ENCODE measurements at places on chromosomes 1 and 21. TPM values are rescaled to one million over a fixed set of nuclear protein-coding genes. Genes with fewer than 3 reads are reported as not detected.

DNA sequence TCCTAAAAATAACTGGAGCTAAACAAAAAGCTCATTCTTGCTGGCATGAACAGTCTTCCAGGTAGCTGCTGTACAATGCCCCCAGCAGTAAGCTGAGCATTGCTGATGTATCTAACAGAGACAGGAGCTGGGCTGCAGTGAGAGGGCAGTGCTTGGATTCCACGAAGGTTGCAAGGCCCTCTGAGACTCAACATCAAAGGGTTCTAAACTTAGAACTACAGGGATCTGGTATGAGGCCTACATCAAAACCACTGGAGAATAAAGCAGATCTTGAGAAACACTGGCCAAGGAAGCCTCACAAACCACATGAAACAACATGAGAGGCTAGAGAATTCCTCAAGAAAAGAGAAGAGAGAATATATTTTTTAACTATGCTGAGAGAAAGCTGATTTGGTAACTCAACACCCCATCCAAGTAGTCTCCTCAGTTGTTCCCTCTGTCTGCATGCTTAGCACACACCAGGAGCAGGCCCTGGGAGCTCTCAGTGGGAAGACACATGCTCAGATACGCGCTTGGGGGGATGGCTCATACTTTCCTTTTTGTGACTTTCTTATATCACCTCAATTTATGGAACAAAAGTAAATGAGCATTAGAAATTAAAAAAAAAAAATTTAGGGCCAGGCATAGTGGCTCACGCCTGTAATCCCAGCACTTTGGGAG lies 27.7 kb downstream of the DSTYK start:
- H3K27me3 ChIP-seq, result no peaks in the 10 kb centered on the region
- peak overlapping the region; percentile 49 for H3K27ac ChIP-seq
- peaks cover 24% of the 10 kb centered on the region for H3K36me3 ChIP-seq
- H3K4me3 ChIP-seq, result no peak overlapping the region
- H3K4me1 ChIP-seq, result peaks cover 47% of the 10 kb centered on the region
- DNase-seq, result no peak

OR10J1 gene
- total RNA-seq, result not detected

DNA sequence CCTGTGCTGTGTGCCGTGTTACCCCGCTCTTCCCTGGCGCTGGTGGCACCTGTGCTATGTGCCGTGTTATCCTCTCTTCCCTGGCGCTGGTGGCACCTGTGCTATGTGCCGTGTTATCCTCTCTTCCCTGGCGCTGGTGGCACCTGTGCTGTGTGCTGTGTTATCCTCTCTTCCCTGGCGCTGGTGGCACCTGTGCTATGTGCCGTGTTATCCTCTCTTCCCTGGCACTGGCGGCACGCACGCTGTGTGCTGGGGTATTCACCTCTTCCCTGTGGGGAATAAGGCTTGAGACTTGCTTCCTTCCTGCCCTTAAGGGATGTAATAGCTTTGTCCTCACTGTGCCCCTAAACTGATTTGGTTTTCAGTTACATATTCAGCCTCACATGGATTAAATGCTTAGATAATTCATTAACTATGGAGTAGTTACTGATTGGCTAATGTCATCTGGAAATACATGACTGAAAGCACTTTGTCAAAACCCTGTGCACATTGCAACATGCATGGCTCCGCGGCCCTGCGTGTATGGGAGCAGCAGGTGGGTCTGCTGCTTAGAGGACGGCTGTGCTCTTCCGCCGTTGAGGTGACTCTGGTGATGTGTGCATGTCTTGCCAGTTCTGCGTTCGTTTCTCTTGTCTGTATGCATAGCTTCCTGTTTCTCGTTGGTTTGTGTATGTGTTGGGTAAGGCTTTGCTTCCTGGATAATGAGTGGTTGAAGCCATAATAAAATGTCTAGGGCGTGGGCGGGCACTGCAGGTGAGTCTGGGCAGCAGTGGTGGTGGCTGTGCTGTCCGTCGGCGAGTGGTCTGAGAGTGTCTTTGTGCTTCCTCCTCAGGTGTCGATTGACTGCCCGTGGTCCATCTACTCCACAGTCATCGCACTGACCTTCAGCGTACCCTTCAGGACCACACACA lies 17.9 kb upstream of the PWP2 start:
- H3K27ac ChIP-seq, result peak overlapping the region; percentile 99
- H3K4me1 ChIP-seq, result peaks cover 67% of the 10 kb centered on the region
- H3K4me3 ChIP-seq, result peak overlapping the region; percentile 36
- DNase-seq, result peak; percentile 53
- peaks cover 75% of the 10 kb centered on the region for H3K36me3 ChIP-seq

EPHA2 gene
- total RNA-seq, result 0.33 TPM

DNA sequence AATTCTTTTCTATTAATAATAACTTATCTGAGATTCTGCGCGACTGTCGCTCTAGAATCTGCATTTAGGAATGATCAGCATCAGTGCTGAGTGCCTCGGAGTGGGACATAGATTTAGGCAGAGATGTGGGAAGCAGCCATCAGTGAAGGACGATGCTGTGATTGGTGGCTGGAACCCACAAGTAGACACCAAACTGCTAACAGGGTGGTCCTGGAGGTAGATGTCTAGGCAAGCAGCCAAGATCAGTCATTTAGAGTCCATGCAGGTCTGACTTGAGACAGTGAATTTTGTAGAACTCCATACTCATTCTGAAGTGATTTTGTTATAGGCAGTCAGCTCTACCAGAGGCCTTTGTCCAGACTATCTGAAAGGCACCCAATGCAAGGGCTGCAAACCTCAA lies 51.8 kb upstream of the LYST start:
- no peak for DNase-seq
- no peak overlapping the region for H3K27ac ChIP-seq
- H3K27me3 ChIP-seq, result no peaks in the 10 kb centered on the region

GRCh38 chr21:31910074-31910470 lies 37.3 kb downstream of the HUNK start:
- H3K36me3 ChIP-seq, result no peaks in the 10 kb centered on the region
- H3K4me3 ChIP-seq, result no peak overlapping the region
- no peak for DNase-seq
- no peaks in the 10 kb centered on the region for H3K4me1 ChIP-seq
- H3K27ac ChIP-seq, result no peak overlapping the region
- peaks cover 31% of the 10 kb centered on the region for H3K27me3 ChIP-seq

SLC6A17 gene
- total RNA-seq, result 0.02 TPM

- peaks cover 1% of the 10 kb centered on the region for H3K27me3 ChIP-seq
- peak within 1 kb of the TSS; percentile 94 for H3K4me3 ChIP-seq
- DNase-seq, result peak; percentile 98
- H3K4me1 ChIP-seq, result peaks cover 43% of the 10 kb centered on the region
- peaks cover 22% of the 10 kb centered on the region for H3K36me3 ChIP-seq
- peak within 1 kb of the TSS; percentile 94 for H3K27ac ChIP-seq
Measured at GRCh38 chr1:45521413-45522323, at the start of gene PRDX1. TSS of gene PRDX1 (minus strand) at chr1:45521884. CDS start at chr1:45519043, 2,841 bp downstream.

SGIP1 gene
- 0.05 TPM for total RNA-seq

- no peaks in the 10 kb centered on the region for H3K27me3 ChIP-seq
- peaks cover 3% of the 10 kb centered on the region for H3K4me1 ChIP-seq
- H3K27ac ChIP-seq, result no peak overlapping the region
- peaks cover 4% of the 10 kb centered on the region for H3K36me3 ChIP-seq
- peak; percentile 40 for DNase-seq
Measured at GRCh38 chr1:161139766-161140165, 7.3 kb upstream of the DEDD start.

GRCh38 chr1:231971397-231972110 lies 345.0 kb downstream of the DISC1 start:
- peaks cover 10% of the 10 kb centered on the region for H3K4me1 ChIP-seq
- H3K27ac ChIP-seq, result no peak overlapping the region
- H3K27me3 ChIP-seq, result no peaks in the 10 kb centered on the region
- H3K36me3 ChIP-seq, result peaks cover 17% of the 10 kb centered on the region
